Activated gamma-delta T cell (primary cell): ENCODE measurements at places on chromosomes 7 and 10.

DNA sequence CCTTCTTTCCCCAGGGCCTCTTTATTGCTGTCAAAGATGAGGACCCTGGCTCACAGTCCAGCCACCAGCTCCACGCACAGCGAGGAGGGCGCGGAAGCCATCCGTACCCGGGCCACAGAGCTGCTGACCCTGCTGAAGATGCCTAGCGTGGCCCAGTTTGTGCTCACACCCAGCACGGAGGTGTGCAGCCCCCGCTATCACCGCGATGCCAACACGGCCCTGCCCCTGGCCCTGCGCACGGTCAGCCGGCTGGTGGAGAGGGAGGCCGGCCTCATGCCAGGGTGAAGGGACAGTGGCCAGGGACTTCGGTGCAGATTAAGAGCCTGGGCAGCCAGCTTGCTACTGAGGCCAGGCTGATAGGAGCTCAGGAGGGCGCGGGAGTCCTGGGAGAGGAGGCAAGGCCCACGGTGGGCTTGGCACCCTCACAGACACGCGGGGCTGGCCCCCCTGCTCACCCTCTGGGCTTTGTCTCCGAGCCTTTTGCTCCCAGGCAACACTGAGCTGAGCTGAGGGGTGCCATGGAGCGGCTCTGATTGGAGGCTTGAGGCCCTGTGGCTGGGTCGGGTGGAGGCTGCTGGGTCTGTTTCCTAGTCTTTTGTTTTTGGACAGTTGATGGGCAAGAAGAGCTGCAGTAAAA, 15.8 kb downstream of the AP5Z1 start:
- no peak for DNase-seq

- DNase-seq = no peak
These were observed 567.0 kb downstream of the GFRA1 start for GRCh38 chr10:115706026-115706425.

DNA sequence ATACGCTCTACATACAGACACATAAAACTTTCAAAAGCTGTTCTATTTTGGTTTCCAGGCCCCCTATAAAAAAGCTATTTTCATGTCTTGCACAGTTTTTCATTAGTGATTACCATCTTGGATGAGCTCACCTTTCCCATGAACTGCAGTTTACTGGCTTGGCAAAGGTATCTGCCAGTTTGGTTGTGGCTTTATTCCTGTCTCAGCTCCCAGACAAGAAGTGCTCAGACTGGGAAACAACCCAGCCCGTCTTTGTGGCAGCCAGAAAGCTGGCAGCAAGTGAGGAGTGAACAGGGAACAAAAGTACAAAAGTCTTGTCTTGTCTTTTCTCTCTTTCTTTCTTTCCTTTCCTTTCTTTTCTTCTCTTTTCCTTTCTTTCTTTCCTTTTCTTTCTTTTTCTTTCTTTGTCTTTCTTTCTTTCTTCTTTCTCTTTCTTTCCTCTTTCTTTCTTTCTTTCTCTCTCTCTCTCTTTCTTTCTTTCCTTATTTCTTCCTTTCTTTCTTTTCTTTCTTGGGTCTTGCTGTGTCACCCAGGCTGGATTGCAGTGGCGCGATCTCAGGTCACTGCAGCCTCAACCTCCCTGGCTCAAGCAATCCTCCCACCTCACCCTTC, 138.8 kb downstream of the CFAP58 start:
- no peak for DNase-seq

DNA sequence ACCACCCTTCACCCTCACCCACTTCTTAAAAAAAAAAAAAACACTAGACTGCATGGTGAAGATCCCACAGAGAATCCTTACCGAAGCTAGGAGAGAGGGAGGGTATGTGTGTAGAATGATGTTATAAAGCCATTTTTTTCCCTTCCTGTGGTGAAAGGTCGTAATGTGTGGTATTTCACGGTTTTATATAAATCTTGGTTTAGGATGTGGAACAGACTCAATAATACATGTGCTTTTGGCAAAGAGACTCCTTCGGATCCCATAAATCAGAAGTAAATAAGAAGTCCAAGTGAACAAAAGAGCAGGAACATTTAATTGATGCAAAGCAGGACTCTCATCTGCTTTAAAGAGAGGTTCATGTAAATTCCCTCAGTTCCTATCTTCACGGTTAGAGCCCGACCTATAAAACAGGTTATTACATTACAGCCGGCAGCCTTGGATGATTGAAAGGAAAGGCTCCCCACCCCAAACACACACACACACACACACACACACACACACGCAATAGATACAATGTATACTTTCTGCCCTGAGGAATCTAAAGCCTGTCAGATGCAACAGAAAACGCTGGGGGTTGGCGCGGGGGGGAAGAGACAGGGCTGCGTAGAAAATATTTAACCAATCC, 8.8 kb downstream of the DLX5 start:
- no peak for DNase-seq

DNA sequence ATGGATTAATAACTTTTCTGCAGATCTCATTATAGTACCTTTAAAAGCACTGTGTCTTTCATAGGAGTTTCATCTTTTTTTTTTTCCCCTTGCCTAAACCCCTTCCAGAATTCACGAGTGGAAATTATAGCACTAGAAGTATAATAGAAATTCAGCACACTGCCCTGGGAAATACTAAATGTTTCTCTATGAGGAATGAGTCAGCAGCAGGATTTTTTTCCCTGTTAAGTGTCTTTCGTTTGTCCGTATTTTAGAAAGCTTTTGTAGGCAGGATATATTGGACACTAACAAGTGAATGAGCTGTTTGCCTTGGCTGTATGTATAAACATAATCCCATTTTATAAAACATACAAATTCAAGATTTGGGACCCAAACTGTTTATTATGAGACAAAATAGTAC, 105.8 kb downstream of the EXOC4 start:
- no peak for DNase-seq

DNA sequence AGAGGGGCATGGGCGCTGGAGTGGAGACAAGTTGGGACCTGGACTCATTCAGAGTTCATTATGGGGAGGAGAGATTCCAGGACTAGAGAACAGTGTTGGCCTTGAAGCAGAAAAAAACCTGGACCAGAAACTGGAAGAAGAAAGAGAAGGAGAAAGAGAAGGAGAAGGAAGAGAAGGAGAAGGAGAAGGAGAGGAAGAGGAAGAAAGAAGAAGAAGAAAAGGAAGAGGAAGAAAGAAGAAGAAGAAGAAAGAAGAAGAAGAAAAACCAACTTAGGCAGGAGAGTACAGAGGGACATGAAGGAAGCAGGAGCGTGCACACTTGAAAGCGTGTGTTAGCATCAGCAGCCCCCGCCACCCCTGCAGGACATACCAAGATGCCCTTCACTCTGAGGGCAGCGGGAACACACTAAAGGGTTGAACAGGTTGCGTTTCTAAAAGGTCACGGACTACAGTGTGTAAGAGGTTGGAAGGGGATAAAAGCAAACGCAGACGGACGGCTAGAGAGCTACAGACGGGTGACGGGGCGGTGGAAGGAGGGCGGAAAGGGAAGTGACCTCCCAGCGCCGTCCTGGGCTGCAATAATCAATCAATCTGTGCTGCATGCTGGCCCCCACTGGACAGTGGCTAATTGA, 95.3 kb downstream of the SEC61G start:
- DNase-seq = no peak

DNA sequence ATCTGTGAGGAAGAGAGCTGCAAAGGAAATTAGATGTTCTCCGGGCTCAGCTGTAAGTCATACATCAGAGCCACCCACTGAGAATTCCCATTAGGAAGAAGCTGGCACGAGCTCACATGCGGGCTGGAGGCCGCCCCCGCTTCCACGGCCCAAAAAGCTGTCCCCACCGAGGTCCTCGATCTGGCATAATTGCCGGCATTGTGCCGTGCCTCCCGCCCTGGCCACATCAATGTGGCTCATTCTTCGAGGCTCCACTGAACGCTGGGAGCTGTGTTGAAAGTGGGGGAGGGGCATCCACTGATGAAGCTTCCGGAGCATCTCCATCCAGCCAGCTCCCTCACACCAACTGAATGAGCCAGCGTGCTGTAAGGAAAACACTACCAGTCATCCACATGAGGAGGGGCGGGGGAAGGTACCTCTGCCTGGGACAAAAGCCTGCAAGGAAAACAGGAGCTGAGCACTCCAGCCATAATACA, 173.1 kb downstream of the PTPRN2 start:
- DNase-seq = no peak

- DNase-seq = no peak
These were observed 410.0 kb downstream of the EXOC4 start for GRCh38 chr7:133662830-133663229.

- no peak for DNase-seq
These were observed 40.8 kb upstream of the SLC35B4 start for GRCh38 chr7:134357486-134357885.

GRCh38 chr10:7766241-7766640, 21.6 kb downstream of the KIN start:
- DNase-seq = no peak

DNA sequence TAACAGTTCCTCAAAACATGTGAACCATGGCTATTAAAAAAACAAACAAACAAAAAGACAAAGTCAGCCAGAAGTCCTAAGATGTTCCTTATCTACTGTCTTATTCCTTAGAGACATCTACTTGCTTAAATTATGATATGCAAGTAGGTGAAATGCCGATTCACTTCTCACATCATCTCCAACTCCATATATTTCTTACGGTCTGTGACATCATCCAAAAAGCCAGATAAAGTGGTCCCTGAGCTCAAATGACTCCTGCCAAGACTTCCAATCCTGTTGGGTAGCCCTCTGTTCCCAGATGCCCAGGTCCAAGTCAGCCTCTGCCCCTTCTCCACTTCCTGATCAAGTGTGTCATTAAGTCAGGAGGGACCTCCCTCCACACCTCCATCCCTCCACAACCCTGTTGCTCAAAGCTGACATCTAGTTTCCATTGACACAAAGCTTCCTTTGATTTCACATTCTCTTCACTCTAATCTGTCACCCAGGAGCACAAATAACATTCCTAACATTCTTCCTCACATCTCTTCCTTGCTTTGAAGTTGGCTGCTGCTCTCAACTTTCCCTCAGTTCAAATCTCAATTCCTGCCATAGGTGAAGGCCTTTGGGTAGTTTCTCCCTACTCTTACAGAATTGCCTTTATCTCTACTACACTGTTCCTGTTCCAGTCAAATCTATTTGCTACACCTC, 56.1 kb upstream of the PDLIM1 start:
- DNase-seq = no peak

DNA sequence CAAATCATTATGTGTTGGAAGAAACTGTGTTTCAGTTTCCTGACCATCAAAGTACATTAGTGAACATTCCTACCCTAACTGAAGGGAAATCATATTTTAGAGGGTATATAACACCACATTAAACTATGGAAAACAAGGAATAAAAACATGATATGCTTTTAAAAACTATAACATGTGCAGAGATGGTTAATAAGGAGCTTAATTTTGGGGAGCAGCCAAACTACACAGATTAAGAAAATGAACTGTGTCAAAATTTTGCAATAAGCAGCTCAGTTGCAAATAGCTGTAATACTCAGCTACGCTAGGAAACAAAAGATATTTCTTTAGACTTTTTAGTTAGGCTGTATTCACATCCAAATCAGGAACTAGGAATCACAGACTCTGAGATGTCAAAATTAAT, 1115.7 kb upstream of the CELF2 start:
- DNase-seq = no peak

GRCh38 chr10:130606001-130606405, 469.8 kb downstream of the GLRX3 start:
- no peak for DNase-seq

DNA sequence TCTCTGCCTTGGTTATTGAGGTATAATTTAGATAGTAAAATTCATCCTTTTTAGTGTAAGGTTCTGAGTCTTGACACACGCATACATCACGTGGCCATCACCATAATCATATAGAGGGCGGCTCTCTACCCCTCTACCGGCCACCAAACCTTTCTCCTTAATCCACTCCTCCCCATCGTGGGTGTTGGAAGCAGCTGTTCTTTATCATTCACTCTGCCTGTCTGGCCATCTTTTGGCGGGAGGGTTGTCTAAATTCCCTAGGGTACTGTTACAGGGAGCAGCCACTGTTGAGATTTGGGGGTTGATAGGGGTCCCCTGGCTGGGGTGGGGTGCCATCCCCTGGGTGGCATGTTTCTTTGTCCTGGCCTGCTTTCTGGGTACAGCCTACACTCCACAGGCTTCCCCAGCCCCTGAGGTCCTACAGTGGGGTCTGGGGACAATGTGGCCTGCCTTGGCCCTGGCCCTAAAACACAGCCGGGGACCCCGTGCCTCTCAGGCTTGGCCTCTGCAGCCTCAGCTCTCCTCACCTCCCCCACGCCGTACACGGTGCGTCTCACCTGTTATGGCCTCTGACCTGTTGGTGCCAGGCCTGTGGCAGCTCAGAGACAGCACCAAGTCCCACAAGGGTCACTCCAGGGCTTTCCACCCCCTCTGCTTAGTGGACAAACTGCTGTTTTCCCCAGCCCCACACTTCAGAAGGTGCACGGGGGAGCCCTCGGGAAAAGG, 17.5 kb downstream of the AMZ1 start:
- DNase-seq = no peak

DNA sequence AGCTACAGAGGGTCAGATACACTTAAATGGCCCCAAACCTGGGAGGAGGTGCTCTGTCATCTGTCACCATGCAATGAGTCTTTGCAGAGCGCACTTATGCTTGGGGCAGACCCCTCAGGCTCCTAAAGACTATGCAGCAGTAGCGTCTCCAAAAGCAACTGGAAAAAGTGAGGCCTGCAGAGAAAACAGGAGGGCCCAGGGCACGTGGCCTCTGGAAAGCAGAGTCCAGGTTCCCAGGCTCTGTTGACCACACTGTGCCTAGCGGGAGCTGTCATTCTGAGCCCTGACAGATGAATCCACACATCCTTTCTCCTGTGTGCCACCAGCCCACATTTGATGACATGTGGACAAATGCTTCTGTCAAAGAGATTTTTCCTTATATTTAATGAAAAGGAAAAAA, 66.4 kb downstream of the MINDY4 start:
- no peak for DNase-seq

- no peak for DNase-seq
These were observed 10.9 kb downstream of the PDZD8 start for GRCh38 chr10:117364110-117364960.

- DNase-seq = no peak
These were observed 50.3 kb downstream of the SLIT1 start for GRCh38 chr10:97135464-97135863.

GRCh38 chr7:97847791-97848190, 24.4 kb downstream of the ASNS start:
- DNase-seq = no peak

DNA sequence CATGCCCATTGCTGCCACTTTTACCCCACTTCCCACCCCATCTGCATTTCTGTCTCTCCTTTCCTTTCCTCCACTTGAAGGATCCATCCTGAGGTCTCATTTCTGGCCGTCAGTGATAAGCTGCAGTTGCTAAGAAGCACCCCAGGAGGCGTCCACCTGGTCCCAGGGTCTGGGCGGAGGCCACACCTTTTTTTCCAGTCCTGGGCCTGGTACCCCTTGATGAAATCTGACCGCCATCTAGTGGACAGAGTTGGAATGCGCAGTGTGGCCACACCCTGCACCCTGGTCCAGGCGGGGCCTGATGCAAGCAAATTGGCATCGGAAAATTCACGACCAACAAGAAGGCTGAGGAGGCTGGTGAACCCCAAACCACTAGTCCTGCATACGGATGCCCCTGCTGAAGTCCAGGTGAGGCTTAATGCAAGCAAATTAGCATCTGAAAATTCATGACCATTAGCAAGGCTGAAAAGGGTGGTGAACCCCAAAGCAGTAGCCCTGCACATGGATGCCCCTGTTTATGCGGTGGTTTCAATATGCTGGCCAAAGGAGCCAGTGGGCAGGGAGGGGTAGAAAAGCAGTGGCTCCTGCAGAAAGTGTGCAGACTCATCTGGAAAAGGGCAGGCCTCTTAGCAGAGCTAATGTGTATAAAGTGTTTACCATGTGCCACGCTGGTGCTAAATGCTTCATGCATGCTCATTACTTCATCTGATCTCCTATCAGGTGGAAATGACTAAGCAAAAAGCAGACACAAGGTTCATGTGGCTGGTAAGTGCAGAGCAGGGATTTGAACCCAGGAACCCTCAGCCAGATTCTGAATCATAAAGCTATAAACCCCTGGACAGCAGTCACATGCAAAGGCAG, 43.2 kb downstream of the GPAM start:
- DNase-seq = no peak
